ENCODE measurements at places on chromosomes 2 and 18.
A peak's percentile ranks its signal among the peaks of the same experiment; 100 is the strongest.

DNA sequence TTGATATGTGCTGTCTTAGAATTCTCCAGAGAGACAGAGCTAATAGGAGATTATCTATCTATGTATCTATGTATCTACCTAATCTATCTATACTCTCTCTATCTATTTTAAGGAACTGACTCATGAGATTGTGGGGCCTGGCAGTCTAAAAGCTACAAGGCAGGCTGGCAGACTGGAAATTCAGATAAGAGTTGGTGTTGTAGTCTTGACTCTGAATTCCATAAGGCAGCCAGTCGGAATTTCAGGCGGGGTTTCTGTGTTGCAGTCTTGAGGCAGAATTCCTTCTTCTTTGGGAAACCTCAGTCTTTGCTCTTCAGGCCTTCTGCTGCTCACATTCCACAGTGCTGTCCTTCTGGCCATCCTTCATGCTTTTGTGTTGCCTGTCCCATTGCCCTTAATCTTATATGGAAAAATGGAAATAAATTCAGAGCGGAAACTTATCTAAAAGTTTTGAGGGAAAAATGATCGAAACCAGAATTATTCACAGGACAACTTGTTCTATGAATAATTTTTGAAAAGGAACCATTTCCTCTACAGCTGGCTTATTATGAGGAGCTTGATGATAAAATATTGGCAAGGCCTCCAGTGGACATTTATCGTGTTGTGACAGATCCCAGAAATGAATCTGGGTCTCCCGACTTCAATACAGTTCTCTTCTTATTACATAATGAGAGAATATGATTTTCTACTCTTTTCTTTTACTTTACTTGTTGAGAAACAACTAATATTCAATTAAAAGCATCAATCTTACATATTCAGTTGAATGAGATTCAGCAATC, 10.8 kb downstream of the IL1RL1 start:
- no peak for DNase-seq

DNA sequence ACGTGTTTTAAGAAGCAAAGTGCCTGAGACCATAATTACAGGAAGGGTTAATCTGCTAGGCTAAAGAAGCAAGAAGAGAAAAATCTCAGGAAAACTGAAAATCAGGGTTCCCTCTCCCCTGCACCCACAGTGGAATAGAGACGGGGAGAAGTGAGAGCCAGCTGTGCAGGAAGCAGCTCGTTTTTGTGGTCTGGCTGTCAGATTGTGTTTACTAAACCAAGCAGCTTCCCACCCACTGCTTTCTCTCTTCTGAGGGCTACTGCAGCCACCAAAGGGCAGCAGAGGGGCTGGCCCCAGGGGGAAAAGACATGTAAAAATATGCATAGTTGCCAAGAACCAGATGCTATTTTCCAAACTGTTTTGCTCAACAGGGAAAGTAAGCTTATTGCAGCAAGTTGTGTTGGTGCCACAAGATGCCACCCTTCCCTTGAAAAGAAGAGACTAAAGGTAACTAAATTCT, 72.6 kb upstream of the THUMPD2 start:
- DNase-seq, result no peak

DNA sequence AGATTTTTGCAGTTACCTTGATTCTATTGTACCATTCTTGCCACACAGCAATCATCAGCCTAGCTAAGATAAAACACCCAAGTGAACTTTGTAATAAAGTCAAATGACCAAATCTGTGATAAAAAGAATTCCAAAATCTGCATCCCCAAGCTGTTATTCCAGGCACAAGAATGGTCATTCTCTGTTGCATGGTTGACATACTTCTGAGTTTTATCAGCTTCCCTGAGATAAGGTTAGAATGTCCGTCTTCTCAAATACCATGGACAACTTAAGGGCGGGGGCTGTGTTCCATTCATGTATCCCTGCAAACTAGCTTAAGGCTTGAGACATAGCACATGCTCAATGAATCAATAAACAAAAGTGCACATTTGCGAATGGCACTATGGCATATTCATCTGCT, 8.1 kb upstream of the BMP10 start:
- no peak for DNase-seq

DNA sequence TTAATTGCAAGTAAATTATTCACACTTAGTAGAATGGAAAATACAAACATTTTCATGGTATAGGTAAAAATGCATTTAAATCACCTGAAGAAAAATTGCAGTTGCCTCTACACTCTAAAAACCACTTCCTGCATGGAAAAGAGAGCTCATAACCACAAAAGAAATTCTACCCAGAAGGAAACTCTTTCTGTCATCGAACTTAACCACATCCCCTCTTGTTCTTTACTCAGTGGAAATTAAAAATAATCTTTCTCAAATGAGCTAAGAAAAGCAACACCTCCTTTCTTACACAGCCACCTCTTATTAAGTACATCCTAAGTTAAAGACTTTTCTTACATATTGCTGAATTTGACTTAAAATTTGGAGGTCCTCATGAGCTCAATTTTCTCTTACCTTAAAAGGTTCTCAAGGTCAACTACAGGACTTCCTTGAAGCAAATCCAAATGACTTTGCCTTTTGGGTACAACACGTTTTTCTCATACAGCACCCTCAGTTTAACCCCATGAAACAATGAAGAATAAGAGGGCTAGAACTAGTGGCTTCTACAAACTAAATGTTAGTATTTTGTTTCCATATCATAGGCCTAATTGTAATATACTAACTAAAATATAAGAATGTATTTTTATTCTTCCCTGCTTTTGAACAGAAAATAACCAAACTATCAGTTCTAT, 109.1 kb upstream of the CRIM1 start:
- peak; percentile 33 for DNase-seq

DNA sequence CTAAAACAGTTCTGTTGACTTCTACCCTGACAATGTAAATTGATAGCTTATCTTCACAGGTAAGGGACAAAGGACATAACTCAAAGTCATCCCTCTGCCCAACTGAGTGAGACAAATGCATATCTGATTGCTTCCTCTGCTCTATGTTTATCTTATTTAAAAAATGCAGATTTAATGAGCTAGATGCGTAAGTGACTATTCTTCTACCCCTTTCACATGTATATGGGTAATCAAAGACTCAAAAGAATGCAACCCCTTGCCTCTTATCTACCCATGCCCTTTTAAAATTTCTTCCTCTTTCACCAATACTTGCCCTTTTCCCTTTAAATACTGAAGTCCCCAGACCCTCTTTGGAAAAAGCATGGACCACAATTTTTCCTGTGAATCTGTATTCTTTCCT, 253.4 kb downstream of the WDPCP start:
- DNase-seq, result no peak

GRCh38 chr2:3418766-3419404, 39.4 kb downstream of the TRAPPC12 start:
- DNase-seq, result no peak

- no peak for DNase-seq
These were observed 422.5 kb downstream of the LPIN1 start for GRCh38 chr2:12168791-12169388.

DNA sequence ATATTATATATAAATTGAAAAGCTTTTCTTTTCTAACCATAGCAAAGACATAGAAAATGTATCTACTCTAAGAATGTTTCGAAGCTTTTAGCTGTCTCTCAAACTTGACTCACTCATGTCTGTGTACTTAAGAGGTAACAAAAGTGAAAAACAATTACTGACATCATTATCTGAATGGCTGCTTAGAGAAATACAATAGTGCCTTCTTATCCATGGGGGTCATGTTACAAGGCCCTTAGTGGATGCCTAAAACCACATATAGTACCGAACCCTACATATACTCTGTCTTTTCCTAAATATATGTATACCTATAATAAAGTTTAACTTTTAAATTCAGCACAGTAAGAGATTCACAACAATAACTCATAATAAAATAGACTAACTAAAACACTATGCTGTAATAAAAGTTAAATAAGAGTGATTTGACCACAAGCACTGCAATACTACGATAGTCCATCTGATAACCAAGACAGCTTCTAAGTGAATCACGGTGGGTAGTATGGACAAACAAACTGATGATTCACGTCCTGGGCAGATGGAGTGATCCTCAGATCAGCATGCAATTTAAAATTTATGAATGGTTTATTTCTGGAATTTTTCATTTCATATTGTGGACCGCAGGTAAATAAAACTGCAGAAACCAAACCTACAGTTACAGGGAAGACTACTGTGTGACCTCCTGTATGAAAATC, 246.2 kb downstream of the XIRP2 start:
- no peak for DNase-seq

GRCh38 chr2:195181059-195181705, 475.8 kb upstream of the SLC39A10 start:
- DNase-seq, result no peak

- no peak for DNase-seq
These were observed 55.1 kb upstream of the SIX3 start for GRCh38 chr2:44886414-44886813.
